ENCODE measurements at places on chromosomes 12 and 14. TPM values are rescaled to one million over a fixed set of nuclear protein-coding genes. Genes with fewer than 3 reads are reported as not detected.
A peak's percentile ranks its signal among the peaks of the same experiment; 100 is the strongest.

The OR4E2 gene
- not detected for total RNA-seq

The DPY19L2 gene
- 5.4 TPM for total RNA-seq

The CCDC197 gene
- total RNA-seq, result not detected

The PRPF39 gene
- 29.2 TPM for total RNA-seq

The CNOT2 gene
- 75.2 TPM for total RNA-seq

The SPIC gene
- total RNA-seq, result not detected

The TCP11L2 gene
- 48.9 TPM for total RNA-seq

The SLC10A1 gene
- 0.86 TPM for total RNA-seq

The KRT77 gene
- not detected for total RNA-seq

The TMBIM6 gene
- total RNA-seq, result 901 TPM

DNA sequence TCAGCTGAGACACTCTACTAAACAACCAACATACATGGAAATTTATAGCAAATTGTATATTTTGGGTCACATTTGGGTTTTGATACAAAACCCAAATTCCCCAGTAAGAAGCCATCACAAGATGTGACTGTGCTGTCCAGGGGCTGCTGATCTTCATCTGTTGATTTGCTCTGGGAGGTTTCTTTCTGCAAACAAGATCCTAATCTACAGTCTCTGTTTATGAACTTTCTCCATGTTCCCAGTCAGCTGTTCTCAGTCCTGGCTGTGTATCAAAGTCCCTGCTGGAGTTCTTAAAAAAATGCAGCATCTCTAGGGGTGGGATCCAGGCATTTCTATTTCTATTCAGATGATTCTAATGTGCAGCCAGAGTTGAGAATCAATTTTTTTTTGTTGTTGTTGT is 85.1 kb downstream of the ATP23 start:
- DNase-seq, result no peak

DNA sequence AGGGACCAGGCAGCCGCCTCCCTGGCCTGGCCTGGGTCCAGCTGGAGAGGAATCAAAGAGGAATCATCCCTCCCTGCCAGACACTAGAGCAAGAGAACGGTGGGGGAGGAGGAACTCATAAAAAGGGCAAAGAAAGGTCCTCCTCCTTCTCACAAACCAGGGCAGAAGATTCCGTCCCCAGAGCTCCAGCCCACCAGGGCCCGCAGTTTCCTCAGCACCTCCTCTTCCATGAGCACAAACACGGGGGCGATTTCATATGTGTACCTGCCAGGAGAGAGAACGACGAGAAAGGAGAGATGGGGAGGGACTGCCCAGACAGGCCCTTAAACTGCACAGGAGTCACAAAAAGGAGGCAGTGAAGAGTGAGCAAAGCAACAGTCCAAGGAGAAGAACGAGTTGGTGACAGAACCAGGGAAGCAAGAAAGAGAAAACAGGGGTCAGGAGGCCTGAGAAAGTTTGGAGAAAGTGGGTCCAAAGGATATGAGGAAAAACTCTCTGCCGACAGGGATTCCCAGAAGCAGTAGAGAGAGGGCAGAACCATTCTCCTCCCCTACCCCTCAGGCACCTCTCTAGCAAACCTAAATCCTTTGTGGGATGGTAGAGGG is 8.7 kb upstream of the ZNF740 start:
- no peak for DNase-seq

DNA sequence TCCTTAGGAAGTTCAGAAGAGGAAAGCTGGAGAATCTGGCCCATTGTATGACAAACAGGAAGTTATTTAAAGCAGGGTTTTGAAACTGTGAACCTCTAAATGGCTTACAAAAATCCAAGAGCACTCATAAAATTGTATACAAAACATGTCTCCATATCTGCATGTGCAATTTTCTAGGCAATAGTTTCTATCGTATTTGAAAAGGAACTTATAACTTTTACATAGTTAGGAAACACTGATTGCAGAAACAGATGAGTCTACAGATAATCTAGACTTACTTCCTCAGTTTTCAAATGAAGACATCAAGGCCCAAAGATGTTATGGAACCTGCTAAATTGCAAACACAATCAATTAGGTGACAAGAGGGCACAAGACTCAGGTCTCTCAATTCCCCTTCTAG is 53.3 kb upstream of the ETV6 start:
- no peak for DNase-seq

GRCh38 chr14:29576927-29577326 is 350.7 kb downstream of the PRKD1 start:
- DNase-seq, result no peak

DNA sequence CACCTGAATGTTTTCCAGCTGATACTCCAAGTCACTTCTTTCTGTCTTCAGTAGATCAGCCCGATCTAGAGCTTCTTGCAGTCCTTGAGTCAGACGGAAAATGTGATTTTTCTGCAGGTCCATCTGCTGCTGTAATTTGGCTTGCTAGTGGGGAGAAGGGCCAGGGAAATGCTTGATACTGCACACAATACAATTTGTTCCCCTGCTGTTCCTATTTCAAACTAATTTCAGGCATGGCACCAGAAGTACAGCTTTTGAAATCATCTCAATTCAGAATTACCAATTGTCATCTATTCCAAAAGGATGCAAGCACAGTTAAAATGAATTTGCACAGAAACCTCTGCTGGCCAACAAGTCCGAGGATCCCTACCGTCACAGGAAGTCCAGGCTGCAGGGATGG is 53.4 kb downstream of the PRKAB1 start:
- DNase-seq, result no peak

DNA sequence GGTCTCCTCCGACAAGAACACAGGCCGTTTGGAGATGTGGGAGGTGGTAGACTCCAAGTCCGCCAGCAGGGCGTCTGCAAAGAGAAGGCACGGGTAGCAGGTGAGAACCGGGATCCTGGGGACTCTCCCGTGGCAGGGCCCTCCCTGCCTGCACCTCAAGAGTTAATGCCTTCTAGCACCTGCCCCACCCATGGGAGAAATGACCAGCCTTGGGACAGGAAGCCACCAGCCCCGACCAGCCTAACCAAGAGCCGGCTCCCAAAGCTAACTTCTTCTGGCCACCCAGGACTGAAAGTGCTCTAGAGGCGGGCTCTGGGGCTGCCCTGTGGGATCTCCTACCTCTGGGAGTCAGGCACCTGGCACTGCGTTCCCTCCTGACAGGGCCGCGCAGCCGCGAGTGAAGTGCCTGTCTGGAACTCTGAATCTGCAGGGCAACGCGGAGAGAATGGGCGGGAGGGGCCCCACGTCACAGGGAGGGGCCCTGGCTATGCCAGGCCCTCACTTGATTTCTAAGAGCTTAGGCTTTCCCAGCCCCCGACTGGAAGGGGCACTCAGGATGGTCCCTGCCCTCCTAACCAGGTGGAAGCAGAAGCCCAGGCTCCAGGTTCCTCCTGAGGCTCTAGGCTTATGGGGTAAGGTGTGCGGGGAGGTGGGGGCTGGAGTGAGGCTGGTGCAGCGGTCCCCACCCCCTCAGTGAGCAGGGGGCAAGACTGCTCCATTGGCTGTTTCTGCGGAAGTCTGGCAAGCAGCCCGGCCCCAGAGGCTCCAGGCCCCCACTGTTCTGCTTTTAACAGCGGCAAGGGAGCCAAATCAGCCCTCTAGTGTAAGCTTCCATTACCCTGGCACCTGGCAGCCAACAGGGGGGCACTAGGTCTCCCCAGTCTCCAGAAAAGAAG is 23.6 kb upstream of the RPLP0 start:
- peak; percentile 49 for DNase-seq

- no peak for DNase-seq
Measured at GRCh38 chr12:74780182-74780849, 242.7 kb downstream of the ATXN7L3B start.

DNA sequence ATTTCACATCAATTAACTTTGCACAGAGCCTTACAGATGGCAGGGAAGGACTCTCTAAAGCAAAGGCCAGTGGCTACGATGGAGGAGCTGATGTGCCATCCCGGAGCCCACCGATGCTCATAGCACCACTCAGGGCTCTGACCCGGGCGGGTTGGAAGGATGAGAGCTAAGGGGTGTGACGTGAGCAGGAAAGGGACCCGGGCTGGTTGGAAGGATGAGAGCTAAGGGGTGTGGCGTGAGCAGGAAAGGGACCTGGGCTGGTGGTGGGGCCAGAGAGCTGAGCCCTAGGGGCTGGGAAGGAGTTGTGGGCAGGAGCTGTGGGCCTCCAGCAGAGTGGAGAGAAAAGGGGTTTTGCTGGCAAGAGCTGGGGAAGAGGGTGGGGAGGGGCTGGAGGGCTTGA is 3.8 kb upstream of the FBRSL1 start:
- DNase-seq, result no peak

GRCh38 chr12:80846952-80847351 is 90.8 kb downstream of the LIN7A start:
- no peak for DNase-seq

DNA sequence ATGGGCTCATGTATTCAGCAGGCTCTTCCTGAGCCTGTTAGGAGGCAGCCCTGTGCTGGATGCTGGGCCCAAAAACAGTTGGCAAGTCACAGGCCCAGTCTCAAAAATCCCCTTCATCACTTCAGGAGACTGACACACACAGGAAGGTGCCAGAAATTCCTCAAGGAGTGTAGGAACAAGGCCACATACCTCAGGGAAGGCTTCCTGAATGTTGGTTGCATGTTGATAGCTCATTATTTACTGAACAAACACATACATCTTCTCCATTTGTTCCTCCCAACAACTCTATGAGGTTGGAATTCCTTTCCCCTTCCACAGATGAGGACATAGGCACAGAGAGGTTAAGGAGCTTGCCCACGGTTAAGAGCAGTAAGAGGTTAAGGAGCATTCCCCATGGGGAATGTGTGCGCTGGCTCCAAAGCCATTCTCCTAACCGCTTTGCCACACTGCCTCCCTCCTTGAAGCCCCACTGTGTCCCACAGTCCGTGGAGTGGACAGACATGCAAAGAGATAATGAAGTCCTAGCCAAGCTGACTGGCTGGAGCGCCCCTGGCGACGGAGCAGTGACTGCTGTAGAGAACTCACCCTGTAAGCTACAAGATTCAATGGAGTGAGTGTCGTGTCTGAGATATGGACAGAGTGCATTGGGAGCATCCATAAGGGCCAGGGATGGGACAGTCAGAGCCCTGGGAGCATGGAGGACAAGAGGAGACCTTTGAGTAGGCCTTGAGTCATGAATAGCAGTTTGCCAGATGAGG is 3.3 kb downstream of the HHIPL1 start:
- DNase-seq, result no peak

GRCh38 chr12:52495389-52495788 is 2.3 kb upstream of the KRT6A start:
- DNase-seq, result no peak

DNA sequence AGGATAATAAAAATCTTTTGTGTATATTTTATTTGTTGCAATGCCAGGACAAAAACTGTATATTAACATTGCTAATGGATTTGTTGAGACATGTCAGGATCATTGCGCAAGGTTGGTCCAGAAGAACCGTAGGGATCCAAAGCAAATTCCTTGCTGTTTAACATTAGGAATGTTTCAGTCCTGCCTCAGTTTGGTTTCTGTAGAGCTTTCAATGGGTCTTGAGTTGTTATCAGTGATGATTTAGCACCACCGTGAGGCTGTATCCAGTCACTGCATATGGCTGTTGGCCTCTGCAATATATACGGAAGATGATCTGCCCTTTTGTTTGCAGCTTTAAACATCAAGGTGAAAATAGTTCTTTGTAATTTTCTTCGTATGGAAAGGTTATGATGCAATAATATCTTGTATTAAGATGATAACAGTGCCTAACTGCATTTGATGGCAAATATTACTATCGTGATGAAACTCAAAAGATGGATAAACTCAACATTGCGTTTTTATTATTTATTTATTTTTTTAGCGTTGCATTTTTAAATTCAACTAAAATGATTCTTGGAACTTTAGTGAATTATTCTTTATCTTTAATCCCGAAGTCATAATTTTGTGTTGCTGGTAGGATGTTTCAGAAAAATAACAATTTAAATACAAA is 231.2 kb downstream of the AKAP6 start:
- DNase-seq, result peak; percentile 62

DNA sequence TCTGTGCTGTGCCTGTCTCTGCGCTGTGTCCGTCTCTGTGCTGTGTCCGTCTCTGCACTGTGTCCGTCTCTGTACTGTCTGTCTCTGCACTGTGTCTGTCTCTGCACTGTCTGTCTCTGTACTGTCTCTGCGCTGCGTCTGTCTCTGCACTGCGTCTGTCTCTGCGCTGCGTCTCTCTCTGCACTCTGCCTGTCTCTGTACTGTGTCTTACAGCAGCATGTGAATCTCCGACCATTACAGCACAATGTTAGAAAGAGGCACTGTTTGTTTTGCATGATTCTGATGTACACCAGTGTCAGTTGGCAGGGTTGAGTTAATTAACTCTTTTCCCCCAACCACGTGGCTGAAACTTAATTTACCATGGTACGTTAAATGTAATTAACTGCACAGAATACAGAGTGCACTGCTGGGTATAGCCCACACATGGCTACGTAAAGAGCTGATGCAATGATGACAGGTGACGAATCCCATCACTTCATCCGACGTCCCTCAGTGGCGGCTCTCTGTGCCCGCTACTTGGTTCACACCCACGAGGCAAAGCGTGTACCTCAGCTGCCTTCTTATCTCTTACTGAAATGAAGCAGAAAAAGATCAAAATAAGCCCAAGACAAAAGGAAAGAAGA is 127.7 kb upstream of the SFSWAP start:
- DNase-seq, result no peak

- no peak for DNase-seq
Measured at GRCh38 chr12:75661908-75662307, 150.5 kb upstream of the KRR1 start.

DNA sequence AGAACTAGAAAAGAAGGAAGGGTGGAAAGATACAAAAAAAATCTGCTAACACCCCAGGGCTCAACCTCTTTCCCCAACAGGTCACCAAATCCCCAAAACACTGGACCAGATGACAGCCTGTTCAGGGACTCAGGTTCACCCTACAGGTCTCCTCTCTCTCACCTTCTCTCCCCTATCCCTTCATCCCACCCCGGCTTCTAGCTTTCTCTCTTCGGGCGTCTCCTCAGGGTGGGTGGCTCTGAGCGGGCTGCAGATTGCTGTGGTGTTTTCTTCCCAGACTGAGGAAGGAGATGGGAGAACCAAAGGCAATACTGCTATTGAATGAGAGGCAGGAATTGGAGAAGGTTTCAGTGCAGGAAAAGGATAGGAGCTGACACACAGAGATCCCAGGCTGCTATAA is 39.3 kb downstream of the ANO2 start:
- DNase-seq, result no peak

GRCh38 chr14:81517798-81518398 is 15.8 kb downstream of the SEL1L start:
- peak; percentile 26 for DNase-seq

- no peak for DNase-seq
Measured at GRCh38 chr14:87971010-87971409, 22.0 kb downstream of the GALC start.

GRCh38 chr12:122681814-122682213 is 21.3 kb downstream of the HCAR2 start:
- no peak for DNase-seq

- DNase-seq, result no peak
Measured at GRCh38 chr14:88937706-88938105, 113.3 kb downstream of the TTC8 start.

GRCh38 chr12:126772171-126772864 is 1494.7 kb upstream of the TMEM132C start:
- peak; percentile 15 for DNase-seq

GRCh38 chr14:60093606-60094005 is 1.9 kb downstream of the PCNX4 start:
- no peak for DNase-seq
